Endothelial cell (in vitro differentiated cells): ENCODE measurements at places on chromosomes 4 and X. TPM values are rescaled to one million over a fixed set of nuclear protein-coding genes. Genes with fewer than 3 reads are reported as not detected.
A peak's percentile ranks its signal among the peaks of the same experiment; 100 is the strongest.

PLAC8 gene
- total RNA-seq: not detected

MCUB gene
- total RNA-seq: 44.9 TPM

DNA sequence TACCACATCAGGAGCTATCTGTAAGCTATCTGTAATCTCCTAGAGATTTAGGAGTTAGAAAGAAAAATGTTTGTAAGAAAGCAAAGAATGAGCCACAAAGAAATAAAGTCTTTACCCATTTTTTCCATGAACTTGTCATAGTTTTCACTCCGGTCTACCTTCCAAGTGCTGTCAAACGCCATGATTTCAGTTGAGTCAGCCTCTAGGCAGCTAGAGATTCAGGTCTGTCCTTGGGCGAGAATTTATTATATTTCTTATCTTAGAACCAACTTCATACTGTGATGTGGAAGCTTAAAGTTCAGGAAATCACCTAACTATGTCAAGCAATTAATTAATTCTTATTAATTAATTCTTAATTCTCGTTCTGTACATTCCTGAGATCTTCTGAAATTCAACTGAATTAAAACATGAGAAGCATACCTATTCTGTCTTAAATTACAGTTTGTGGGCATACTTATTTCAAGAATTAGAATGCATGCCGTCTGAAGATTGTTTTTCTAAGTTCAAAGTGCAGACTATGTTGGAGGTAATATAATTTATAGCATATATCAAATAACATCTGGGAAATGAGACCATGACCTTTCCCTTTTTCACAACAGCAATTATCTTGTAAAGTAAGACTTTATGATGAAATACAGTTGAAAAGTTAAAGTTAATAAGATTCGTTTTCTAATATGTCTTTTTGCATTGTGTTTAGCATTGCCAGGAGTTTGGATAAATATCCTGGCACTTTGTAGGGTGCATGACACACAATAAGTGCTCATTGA, at the start of gene FABP2:
TSS of gene FABP2 (minus strand) at position 218 of the 767 bp plus-strand sequence. CDS start at position 182, 36 bp downstream.
- H3K36me3 ChIP-seq: no peaks in the 10 kb centered on the region
- no peaks in the 10 kb centered on the region for H3K27me3 ChIP-seq
- H3K4me3 ChIP-seq: no peak within 1 kb of the TSS
- H3K4me1 ChIP-seq: no peaks in the 10 kb centered on the region

DNA sequence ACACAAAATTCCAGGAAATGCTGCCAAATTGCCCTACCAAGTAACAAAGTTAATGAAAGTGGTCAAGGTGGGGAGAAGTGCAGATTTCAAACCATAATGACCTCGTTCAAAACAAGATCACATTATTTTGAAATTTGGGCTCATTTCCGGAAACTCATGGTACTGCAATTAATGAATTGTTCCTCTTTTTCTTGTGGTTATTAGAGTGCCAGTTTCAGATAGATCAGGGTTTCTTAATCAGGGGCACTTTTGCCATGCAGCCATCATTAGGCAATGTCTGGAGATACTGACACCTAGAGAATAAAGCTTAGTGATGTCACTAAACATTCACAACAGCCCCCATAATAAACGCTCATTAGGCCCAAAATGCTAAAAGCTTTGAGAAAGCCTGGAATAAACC, 381.5 kb upstream of the GALNT7 start:
- peaks cover 7% of the 10 kb centered on the region for H3K4me1 ChIP-seq
- no peak overlapping the region for H3K4me3 ChIP-seq
- no peak overlapping the region for H3K27ac ChIP-seq
- no peak for DNase-seq
- H3K27me3 ChIP-seq: no peaks in the 10 kb centered on the region

WWC2 gene
- 32.0 TPM for total RNA-seq

GRCh38 chrX:153400146-153401132, 711 bp downstream of the PNMA6E start:
- no peak overlapping the region for H3K27ac ChIP-seq
- H3K27me3 ChIP-seq: peaks cover 4% of the 10 kb centered on the region
- H3K4me1 ChIP-seq: no peaks in the 10 kb centered on the region
- peak; percentile 66 for DNase-seq
- H3K36me3 ChIP-seq: no peaks in the 10 kb centered on the region

DNA sequence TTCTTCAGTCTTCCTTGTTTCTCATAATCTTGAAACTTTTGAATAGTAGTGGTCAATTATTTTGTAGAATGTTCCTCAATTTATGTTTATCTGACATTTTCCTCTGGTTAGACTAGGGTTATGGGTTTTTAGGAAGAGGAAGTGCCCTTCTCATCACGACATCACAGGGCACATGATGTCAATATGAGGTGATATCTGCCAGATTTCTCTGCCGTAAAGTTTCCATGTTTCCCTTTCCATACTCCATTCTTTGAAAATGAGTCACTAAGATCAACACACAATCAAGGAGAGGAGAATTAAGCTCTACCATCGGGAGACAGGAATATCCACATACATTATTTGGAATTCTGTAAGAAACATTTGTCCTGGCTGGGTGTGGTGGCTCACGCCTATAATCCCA, 28.4 kb downstream of the RP2 start:
- H3K36me3 ChIP-seq: no peaks in the 10 kb centered on the region
- no peak for DNase-seq
- H3K27me3 ChIP-seq: no peaks in the 10 kb centered on the region
- no peak overlapping the region for H3K27ac ChIP-seq

DNA sequence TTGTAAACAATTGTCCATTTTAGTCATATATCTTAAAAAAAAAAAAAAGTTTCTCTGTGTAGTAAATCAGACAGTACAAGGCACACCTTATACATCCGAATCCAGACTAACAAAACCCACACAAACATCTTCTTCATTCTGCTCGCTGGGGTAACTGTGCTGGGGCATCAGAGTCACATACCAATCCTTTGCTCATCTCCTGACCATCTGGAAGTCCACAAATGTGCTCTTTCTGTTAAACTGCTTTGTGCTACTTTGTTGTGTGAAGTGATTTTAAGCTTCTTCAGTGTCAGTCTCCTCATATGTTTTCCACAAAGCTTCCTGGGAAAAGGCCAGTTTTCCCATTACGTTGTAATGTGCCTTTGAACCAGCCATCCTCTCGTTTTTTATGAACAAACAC, 86.2 kb upstream of the CBR4 start:
- H3K4me1 ChIP-seq: no peaks in the 10 kb centered on the region
- DNase-seq: no peak
- H3K4me3 ChIP-seq: no peak overlapping the region
- peaks cover 39% of the 10 kb centered on the region for H3K36me3 ChIP-seq
